ENCODE measurements at places on chromosomes 3 and 15.
A peak's percentile ranks its signal among the peaks of the same experiment; 100 is the strongest.

- no peak for DNase-seq
These were observed 41.5 kb downstream of the PLSCR4 start for GRCh38 chr3:146209371-146209770.

DNA sequence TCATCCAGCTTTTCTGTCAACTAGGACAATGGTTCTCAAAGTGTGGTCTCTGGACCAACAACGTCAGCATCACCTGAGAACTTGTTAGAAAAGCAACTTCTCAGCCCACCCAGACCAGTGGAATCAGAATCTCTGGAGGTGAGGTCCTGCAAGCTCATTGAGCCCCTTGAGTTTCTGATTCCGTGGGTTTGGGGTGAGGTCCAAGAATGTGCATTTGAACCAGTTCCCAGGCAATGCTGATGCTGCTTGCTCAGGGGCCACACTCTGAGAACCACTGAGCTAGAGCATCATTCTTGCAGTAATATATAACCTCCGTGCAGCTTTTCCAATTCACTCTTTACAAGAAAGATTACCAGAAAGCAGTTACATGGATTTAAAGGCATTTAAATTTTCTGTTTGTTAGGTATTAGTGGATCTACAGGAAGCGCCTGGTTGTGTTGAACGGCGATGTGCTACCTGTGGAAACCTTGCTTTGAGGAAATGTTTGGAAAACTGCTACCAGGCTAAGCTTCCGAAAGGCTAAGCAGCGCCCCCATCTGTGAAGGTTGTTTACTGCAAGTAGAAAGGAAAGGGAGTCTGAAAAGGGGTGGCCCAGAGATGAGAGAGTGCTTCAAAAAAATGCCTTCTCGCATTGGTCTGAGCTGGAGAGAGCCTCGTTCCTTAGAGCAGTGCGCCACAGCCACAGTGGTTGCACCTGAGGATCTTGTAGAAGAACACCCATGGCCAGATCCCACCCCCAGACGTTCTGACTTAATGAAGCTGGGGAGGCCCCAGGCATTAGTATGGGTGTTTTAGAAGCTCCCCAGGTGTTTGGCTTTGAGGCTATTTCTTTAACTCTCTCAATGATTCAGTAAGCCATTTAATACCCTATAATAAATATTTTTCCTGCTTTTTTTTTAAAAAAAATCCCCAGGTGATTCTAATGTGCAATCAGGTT lies 50.0 kb downstream of the RLBP1 start:
- DNase-seq: peak; percentile 44

- DNase-seq: peak; percentile 98
These were observed 383.1 kb upstream of the TPRG1 start for GRCh38 chr3:188788621-188789081.

GRCh38 chr3:102105193-102105592 lies 255.9 kb downstream of the NFKBIZ start:
- DNase-seq: peak; percentile 50

GRCh38 chr3:146626403-146627122 lies 21.4 kb upstream of the PLSCR5 start:
- no peak for DNase-seq

DNA sequence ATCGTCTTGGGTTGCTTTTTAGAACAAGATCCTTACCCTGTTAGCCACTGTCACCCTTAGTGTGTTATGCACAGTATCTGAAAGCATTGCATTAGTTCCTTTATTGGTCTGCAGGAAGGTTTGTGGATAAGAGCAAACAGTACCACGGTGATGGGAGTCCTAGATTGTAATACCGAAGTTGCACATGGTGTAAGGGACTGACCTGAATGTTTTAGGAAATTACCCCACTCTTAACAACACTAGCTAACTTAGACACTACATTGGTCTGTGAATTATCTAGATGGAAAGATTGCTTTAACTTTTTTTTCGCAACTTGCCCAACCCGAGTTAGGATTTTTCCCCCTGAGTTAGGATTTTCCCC lies 1.3 kb downstream of the STT3B start:
- peak; percentile 54 for DNase-seq

DNA sequence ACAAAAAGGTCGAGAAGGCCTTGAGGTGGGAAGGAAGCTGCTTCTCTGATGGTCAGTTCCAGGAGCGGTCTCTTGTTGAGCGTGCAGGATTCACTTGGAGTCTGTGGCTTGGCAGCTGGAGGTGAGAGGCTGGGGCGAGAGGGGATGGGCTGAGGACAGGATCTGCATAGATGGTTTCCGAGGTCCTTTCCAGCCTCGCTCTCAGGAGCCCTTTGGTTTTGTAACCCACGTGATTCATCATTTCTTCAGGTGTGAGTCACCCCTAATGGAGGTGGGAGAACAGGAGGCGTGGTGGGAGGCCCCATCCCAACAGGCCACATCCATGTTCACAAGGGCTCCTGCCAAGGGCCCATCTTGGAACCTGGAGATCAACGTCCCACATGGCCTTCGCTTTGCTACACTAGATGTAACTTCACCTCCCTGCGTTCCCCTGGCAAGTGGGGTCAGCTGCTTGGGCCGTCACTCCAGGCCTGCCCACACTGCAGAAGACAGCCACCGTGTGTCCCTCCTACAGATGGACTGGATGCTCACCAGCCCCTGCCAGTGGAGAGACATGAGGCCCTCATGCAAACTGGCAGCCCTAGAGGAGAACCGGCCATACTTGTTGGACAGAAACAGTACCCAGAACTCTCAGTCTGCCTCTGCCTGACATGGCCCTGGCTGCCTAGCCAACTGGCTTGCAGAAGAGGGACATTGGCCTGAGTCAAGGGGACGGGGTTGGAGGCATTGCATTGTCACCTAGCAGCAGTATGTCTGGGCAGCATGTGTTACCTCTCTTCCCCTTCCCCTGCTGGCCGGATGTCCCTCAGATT lies 1.6 kb upstream of the PCSK6 start:
- DNase-seq: no peak

DNA sequence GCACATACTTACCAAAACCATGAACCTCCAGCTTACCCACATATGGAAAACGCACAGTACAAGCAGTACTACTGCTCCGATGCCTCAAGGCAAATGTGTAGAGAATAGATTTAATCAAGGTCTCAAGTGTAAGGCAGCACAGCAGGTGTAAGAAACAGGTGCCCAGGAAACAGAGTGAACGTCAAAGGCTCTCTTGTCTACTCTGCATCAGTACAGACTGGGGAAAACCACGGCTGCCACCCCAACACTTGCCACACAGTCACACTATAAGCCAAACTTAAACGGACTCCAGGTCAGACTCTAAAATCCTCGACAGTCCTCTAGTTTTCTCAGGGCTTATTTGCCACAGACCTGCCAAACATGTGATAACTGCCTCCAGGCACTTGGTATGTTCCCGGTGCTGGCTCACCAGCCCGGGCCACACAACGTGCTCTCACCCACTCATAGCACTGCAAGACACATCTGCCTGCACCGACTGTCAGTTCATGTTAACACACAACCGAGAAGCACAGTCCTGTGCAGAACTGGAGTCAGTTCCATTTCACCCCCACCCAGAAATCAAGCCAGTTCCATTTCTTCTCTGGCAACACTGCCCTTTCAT lies 30.6 kb downstream of the ABCC5 start:
- DNase-seq: no peak

DNA sequence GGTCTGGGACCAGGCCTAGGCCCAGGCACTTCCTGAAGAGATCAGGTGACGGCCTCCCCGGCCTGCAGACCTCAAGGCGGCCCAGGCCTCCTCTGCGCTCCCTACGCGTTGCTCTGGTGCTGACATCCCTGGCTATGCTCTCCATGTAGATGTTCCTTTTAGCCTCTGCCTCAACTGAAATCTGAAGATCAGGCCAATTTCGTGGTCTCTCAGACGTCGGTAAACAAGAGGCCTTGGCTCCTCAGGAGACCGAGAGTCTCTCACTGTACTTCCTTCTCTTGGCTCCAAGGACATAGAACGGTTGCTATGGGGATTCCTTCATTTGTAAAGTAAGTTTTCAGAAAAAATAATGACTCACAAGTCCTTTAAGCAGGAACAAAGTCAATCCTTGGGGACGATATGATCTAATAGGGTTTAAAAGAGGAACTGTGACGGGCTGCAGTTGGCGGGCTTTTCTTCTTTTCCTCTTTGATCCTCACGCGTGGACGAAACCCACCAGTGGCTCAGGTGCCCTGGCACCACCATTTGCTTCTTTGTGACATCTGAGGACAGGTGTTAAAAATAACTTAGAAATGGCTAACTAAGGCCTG lies 55.6 kb upstream of the CGNL1 start:
- peak; percentile 84 for DNase-seq

- DNase-seq: no peak
These were observed 83.4 kb downstream of the AQR start for GRCh38 chr15:34886134-34886533.

DNA sequence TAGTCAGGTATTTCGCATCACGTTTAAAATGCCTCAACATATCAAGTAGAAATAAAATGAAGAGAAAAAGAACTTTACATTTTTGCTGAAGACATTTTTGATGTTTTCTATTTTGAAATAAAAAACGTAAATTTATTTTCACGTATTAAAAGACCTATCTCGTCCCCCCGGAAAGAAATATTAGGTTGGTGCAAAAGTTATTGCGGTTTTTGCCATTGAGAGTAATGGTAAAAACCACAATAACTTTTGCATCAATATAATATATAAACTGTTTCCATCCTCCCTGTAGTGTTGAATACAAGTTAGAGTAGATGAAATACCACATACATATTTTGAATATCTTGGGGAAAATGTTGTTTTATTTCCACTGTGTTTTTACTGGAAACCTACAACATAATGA lies 11.2 kb upstream of the ANO10 start:
- DNase-seq: no peak

DNA sequence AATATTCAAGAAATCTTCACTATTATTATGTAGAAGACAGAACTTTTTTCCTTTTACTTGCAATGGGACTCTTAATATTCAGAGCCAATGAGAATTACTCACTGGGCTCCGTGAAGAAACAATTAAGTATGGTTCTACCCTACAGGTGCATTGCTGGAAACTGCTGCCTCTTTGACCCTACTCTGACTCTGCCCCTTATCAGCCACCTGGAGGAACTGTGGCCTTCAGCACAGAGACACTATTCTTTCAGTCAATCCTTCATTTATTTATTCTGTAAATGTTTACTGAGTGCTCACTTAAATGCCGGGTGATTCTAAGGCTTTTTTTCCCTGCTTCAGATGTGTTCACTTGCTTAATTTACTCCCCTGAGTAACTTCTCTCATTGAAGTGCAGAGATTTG lies 163.2 kb downstream of the SYNPR start:
- no peak for DNase-seq

DNA sequence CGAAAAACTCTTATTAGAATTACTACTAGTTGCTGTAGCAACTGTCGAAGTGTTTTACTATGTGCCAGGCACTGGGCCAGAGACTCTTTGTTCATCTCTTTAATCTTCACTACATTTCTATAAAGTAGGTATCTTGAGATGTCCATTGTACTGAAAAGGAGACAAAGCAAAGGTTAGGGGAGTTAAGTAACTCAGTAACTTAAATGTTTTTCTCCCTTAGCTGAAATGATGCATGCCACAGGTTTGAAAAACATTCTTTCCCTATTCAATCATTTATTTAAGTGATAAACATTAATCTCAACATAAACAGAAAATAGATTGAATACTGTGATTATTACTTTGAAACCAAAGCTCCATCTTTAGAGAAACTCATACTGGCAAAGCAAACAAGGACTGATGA lies 776.2 kb downstream of the FHIT start:
- DNase-seq: no peak

GRCh38 chr3:13016083-13016720 lies 57.0 kb downstream of the IQSEC1 start:
- peak; percentile 88 for DNase-seq

DNA sequence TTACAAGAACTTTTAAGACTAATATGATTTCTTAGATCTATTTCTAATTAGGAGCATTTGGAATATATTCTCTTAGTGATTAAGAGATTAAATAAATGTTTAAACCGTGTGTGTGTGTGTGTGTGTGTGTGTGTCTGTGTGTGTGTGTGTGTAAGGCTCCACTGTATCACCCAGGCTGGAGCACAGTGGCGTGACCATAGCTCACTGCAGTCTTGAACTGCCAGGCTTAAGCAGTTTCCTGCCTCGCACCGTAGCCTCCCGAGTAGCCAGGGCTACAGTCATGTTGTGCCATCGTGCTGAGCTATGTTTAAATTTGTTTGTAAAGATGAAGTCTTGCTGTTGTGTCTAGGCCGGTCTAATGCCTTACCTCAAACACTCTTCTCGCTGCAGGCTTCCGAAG lies 109.4 kb downstream of the KLHL25 start:
- no peak for DNase-seq

- peak; percentile 55 for DNase-seq
These were observed 80.6 kb downstream of the ULK4 start for GRCh38 chr3:41881233-41881821.

GRCh38 chr15:30919877-30920550 lies 16.3 kb downstream of the FAN1 start:
- no peak for DNase-seq

DNA sequence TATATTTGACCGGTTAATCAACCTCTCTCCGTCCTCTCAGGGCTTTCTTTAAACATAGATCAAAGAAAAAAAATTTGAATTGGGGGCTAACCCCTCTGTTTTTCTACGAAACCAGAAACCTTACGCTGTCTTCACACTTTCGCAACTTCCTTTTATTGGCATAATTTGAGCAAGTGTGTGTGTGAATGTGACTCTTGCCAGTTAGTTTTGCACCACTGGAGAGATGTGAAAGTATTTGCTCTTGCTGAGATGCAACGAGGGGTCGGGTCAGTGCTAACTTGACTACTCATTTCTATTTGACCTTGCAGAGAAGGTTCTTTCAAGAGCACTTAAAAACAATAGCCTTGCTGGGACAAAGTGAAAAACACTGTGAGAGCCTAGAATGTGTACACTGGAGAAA lies 81.2 kb downstream of the FAM43A start:
- DNase-seq: peak; percentile 69

DNA sequence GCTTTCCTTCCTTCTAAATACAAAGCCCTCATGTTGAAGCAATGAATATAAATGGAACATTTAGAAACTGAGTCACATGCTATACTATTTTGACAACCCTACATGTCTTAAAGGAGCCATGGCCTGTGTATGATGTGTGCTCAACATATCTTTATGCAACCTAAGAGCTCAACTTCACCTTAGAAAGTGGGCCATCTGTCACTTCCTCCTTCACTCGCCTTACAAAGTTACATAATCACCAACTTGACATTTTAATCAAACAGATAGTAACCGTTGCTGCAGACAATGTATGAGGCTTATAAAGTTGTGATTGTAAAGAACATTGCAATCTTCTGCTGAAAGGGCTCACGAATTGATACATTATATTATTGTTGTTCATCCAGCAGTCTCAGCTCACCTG lies 163.6 kb downstream of the SERPINI1 start:
- peak; percentile 60 for DNase-seq

GRCh38 chr3:122940628-122941086 lies 86.9 kb downstream of the SEMA5B start:
- DNase-seq: no peak

GRCh38 chr3:143529018-143529478 lies 319.2 kb downstream of the SLC9A9 start:
- DNase-seq: peak; percentile 27

DNA sequence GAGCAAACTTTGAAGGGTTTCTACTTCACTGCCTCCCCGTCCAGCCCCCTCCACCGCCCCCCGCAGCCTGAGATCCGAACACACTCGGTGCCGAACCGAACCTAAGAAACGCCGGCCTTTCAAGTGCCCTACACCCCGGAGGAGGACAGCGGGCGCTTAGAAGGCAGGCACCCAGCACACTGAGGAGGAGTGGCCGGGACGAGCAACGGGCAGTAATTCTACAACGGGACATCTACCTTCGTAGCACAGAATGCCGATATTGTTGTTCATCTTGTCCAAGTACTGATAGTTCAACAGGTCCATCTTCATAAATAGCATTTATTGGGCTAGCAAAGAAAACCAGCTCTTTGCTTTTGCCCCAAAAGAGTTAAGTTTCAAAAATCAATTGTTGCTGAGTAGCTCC lies 513 bp downstream of the VGLL4 start:
- DNase-seq: peak; percentile 44

GRCh38 chr15:89555768-89556167 lies 19.5 kb upstream of the TICRR start:
- no peak for DNase-seq
